ENCODE measurements at places on chromosomes 7 and 10. TPM values are rescaled to one million over a fixed set of nuclear protein-coding genes. Genes with fewer than 3 reads are reported as not detected.

OPALIN gene
- not detected for total RNA-seq

- H3K4me3 ChIP-seq, result no peak overlapping the region
- no peaks in the 10 kb centered on the region for H3K36me3 ChIP-seq
- no peaks in the 10 kb centered on the region for H3K4me1 ChIP-seq
- no peak for DNase-seq
- H3K27ac ChIP-seq, result no peak overlapping the region
Measured at GRCh38 chr10:131625041-131625440, 275.8 kb upstream of the PPP2R2D start.

GRCh38 chr10:66927971-66928770 lies 2.3 kb downstream of the LRRTM3 start:
- H3K4me1 ChIP-seq, result no peaks in the 10 kb centered on the region
- H3K27me3 ChIP-seq, result peaks cover 46% of the 10 kb centered on the region
- no peaks in the 10 kb centered on the region for H3K36me3 ChIP-seq
- DNase-seq, result no peak

DNA sequence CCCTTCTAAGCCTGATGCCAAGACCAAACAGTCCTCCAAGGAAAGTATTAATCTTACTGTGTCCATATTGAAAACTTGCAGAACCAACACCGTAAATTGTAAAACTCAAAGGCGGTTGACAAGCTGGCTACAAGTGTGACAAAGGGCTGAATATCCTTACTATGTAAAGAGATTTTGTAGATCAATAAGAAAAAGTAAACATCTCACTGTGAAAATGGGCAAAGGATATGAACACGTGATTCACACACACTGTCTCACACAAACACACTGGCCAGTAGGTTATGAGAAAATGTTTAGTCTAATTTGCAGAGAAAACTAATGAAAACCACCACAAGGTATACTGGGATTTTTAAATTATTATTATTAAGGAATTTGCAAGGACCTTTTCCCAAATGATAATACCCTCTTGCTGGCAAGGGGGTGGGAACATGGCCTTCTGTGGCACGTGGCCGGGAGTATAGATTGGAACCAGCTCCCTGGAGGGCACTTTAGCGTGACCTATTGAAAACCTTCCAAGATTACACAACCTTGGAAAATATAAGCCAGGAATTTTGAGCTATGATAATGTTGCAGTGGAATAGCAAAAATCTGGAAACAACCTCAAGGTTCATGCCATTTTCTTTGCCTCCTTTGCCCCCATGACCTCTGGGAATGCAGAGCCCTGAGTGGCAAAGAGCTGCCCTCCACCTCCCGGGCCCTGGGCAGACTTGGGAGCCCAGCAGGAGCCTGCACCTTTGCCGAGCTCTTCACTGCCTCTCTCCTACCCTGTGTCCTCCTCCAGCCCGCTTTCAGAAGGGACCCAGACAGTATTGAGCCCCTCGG lies 26.2 kb upstream of the SLC29A3 start:
- DNase-seq, result no peak
- peak overlapping the region; percentile 84 for H3K27ac ChIP-seq
- H3K4me1 ChIP-seq, result no peaks in the 10 kb centered on the region
- H3K36me3 ChIP-seq, result no peaks in the 10 kb centered on the region
- no peaks in the 10 kb centered on the region for H3K27me3 ChIP-seq
- no peak overlapping the region for H3K4me3 ChIP-seq

All from breast epithelium (tissue), 4 donors.